ENCODE measurements at places on chromosomes 12 and 14.

- DNase-seq = no peak
These were observed 652 bp downstream of the RFLNA start for GRCh38 chr12:124295431-124296058.

DNA sequence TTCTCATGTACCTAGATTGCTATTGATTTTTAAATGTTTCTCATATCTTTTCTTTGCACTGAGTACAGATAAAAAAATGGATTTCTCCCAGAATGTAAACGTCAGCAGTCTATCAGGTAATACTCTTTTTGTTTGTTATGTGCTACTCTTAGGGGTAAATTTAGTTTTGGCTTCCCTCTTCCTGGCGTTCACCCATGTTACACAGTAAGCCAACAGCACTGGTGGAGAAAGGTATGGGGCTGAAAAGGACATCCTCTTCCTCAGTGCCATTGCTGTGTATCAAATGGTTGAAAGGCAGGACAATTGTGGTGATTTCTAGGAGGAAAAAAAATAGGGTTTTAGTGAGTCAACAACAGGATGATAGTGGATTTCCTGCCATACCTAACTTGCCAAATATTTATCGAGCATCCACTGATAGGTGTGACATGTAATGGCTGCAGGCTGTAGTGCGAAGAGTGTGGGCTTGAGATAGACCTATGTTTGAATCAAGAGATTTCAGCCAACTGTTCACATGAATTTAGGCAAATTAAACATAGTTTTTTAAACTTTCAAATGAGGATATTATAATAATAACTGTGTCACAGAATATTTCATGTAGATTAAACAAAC, 7.5 kb downstream of the KLRF2 start:
- DNase-seq = no peak

- no peak for DNase-seq
These were observed 338.9 kb upstream of the GARIN2 start for GRCh38 chr14:66850258-66850888.

GRCh38 chr12:126847005-126847629, 1419.9 kb upstream of the TMEM132C start:
- DNase-seq = no peak

- DNase-seq = no peak
These were observed 1026.9 kb downstream of the LRFN5 start for GRCh38 chr14:42633504-42634095.

- no peak for DNase-seq
These were observed 35.2 kb upstream of the TMTC2 start for GRCh38 chr12:82651489-82651888.

GRCh38 chr12:78386871-78387270, 477.7 kb upstream of the SYT1 start:
- no peak for DNase-seq

GRCh38 chr12:54213079-54213478, 24.3 kb upstream of the SMUG1 start:
- no peak for DNase-seq

GRCh38 chr14:53032161-53032803, 81.4 kb upstream of the FERMT2 start:
- DNase-seq = no peak

DNA sequence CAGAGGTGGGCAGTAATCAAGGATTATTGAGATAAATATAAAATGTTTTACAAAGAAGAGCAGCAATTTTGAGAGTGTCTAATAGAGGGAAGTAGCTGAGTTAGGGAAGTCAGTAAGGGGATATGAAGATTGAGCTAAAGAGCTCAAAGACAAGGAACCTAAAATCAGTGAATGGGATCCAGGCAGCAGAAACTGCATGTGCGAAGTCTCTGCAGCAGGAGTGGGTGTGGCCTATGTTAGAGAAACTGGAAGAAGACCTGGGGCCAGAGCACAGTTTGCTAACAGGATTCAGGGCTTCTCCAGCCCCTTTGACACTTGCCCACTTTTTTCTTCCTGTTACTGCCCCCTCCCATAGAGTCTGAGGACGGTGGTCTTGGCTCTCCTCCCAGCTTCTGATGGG, 36.3 kb upstream of the PLXNC1 start:
- DNase-seq = no peak

DNA sequence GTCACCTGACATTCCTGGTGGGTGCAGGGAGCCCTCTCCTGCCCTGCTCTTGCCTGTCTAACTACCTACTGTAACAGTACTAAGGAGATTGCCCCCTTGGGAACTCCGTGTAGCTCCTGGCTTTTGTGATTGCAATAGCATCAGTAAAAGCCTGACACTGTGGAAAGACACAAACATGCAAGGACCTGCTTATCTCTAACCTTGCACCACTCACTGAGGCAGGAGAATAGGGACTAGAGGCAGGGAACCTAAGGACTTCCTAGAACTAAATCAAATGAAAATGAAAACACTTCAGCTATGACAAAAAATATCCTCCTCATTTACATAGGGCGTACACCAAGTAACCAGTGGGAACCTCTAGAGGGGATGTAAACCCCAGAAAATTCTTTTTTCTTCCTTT, 28.5 kb downstream of the TUBA1A start:
- DNase-seq = no peak

DNA sequence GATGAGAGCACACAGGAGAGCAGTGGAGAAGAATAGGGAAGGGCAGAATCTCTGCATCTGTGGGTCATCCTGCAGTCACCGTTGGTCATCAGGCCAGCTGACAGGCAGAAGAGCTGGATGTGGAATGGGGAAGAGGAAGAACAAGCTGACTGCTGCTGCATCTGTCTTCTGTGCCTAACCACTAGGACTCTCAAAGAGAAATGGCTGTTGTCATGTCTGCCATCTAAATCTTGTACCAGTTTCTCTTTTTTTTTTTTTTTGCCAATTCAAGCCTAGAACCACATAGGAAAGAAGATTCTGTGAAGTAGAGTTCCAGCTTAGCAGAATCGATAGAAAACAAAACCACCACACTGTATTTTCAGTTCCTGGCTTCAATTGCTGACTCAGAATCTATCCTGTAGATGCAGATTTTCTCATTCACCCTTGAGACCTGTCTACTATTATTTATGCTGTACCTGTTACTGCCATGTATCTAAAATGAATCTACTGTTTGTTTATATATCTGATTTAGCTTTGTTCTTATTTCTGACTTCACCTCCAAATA, 421.9 kb upstream of the PRICKLE1 start:
- no peak for DNase-seq

- DNase-seq = no peak
These were observed 504.4 kb upstream of the LMO3 start for GRCh38 chr12:17110316-17110715.

- DNase-seq = no peak
These were observed 815 bp downstream of the COQ10A start for GRCh38 chr12:56267443-56268071.

DNA sequence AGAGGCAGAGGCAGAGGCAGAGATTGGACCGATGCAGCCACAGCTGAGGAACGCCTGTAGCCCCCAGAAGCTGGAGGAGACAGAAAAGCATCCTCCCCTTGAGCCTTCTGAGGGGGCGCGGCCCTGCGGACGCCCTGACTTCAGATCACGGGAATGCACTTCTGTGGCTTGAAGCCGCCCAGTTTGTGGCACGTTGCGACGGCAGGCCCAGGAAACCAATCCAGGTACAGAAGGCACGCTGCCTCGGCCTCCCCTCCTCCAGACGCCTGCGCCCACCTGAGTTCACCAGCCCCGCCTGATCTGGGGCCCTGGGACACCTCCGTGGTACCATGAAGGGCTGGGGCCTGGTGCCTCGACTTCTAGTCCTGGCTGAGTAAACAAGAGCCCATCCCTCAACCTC, 82.0 kb downstream of the NCOR2 start:
- no peak for DNase-seq

DNA sequence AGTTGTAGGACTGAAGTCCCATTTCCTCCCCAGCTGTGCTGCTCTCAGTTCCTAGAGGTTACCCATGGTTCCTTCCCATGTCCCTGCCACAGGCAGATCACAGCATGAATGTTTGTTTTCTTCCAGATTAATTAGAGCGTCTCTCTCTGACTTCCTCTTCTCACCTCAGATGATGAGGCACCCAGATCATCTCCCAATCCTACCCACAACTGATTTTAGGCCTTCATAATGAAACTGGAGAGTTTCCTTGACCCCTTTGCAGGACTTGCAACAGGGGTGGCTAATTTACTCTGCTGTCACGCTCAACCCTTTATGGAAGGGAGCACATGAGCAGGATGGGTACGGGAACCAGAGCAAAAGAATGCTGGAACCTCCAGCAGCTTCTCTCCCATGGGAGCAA, 32.1 kb upstream of the TXNRD1 start:
- DNase-seq = no peak

DNA sequence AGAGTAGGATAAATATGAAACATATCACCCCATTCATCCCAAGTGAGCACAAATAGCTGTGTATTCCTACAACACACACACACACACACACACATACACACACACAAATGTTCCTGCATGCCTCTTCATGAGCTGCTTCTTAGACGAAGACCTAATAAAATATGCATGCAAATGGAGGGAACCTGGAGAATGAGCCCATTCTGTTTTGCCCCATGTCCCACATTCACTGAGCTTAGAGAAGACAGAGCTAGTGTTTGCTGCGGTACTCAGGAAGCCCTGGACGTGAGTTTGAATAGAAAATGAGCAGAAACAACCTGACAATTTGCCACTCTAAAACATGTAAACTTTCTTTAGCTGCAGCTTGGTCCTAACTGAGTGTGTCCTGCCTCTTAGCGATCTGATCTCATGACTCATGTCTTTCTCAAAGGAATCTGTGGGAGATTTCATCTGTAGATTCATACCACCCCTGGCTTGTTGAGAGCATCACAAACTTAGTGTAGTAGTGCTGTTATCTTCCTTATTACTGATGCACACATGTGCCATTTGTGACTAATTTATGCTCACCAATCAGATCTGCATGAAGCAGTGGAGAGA, 86.8 kb downstream of the ITPR2 start:
- DNase-seq = no peak

DNA sequence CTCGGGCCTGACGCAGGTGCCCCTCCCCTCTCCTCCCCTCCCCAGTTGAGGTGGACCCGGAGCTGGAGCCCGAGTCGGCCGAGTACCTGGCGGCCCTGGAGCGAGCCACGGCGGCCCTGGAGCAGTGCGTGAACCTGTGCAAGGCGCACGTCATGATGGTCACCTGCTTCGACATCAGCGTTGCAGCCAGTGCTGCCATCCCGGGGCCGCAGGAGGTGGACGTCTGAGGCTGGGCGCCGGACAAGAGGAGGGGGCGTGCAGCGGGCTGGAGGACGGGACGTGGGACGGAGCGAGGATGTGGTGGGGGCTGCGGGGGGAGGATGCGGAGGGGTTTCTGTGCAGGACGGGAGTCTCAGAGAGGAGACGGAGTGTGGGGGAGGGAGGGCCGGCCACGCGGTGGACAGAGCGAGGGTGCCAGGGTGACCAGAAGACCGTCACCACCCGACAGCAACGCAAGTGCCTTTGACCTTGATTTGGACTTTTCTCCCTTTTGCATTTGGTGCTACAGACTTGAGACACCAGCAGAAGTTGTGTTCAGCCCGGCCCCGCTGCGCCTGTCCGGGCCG, 41.3 kb downstream of the KIF26A start:
- no peak for DNase-seq

DNA sequence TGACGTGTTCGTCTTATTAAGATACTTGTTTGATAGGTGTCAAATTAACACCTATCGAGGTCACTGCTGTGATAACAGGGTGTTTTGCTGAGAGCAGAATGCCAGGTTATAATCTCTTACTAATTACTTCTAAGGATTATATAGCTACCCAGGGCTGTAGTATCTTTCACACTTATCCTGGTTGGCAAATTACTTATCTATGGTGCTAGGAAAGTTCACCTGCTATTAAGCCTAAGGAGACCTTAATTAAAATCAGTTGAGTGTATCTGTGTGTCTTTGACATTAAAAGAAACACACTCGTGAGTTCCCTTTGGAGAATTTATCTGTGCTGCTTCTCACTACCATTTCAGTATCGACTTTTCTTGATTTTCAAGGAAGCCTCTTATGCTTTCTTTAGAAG, 301.6 kb upstream of the SLC16A7 start:
- no peak for DNase-seq

GRCh38 chr14:71060825-71061455, 153.7 kb downstream of the PCNX1 start:
- no peak for DNase-seq

- DNase-seq = no peak
These were observed 59.2 kb downstream of the BICDL1 start for GRCh38 chr12:120048263-120048662.

GRCh38 chr12:66653796-66654195, 25.1 kb downstream of the GRIP1 start:
- DNase-seq = no peak

DNA sequence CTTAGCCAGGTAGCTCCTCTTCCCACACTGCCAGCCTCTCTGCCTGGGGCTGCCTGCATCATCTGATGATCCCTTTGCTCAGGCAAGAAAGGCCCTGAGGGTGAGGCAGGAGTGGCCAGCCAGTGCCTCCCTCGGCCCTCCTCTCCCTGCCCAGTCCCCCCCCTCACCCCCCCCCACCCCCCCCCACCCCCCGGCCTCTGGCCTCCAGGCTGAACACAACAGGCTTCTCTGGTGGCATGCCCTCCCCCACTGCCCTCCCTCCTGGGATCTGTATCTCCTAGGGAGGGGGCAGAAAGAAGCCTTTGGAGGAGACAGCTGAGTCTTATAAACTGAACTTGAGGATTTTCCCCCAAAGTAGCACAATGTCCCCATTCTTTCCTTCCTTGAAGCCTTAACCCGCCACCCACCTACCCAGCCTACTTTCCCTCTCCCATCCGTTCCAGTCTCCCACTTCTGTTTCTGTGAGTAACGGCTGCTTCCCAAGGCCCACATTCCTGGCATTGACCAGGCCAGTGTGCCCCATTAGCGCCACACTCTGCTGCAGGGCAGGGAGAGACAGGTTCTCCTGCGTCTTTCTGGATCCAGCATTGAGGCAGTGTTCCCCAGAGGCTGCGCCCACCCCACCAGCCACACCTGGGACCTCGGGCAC, 82.1 kb downstream of the B4GALNT3 start:
- no peak for DNase-seq

- DNase-seq = no peak
These were observed 159.3 kb downstream of the SLC25A21 start for GRCh38 chr14:37013078-37013477.

DNA sequence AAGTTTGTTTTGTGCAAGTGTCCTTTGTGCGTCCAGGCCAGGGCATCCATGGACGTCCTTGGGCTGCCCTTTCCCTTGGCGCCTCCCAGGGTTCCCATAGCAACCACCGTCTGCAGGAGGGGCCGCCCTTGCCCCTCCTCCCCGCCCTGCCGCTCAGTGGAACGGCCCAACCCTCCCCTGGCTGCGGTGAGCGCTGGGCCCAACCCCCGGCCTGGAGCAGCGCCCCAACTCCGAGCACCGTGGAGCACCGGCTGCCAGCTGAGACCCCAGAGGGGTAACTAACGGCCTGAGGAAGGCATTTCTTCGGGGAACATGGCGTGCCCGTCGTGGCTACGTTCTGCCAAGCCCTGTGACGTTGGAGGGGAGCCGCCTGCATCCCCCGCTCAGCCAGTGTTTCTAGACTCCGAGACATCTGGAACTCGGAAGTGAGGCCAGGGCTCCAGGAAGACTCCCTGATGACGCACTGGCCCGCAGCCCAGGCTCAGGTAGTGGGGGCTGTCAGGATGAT, 5.3 kb upstream of the ACACB start:
- DNase-seq = peak; percentile 62

GRCh38 chr14:68897559-68898155, 81.4 kb downstream of the ACTN1 start:
- DNase-seq = no peak
